ENCODE measurements at places on chromosomes 1 and 21.
A peak's percentile ranks its signal among the peaks of the same experiment; 100 is the strongest.

GRCh38 chr21:34807881-34808568 lies 139.2 kb downstream of the CLIC6 start:
- peak; percentile 47 for DNase-seq

DNA sequence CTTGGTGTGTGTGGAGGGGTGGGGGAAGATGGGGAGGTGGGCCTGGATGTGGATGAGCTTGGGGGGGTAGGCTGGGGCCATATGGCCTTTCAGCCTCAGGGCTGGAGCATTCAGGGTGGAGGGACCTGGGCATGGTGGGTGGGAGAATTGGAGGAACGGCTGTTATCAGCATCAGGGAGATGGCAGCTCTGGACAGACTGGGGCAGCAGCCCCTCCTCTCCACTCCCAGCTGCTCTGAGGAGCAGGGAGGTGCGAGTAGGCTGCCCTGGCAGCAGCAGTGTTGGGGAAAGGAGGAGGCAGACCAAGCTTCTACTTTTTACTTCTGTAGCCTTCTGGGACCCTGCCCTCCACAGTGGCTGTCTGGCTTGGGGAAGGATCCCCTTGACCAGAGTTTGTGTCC lies 10.2 kb downstream of the PPFIA4 start:
- DNase-seq: no peak

GRCh38 chr1:73789965-73790364 lies 408.0 kb downstream of the LRRIQ3 start:
- DNase-seq: no peak

DNA sequence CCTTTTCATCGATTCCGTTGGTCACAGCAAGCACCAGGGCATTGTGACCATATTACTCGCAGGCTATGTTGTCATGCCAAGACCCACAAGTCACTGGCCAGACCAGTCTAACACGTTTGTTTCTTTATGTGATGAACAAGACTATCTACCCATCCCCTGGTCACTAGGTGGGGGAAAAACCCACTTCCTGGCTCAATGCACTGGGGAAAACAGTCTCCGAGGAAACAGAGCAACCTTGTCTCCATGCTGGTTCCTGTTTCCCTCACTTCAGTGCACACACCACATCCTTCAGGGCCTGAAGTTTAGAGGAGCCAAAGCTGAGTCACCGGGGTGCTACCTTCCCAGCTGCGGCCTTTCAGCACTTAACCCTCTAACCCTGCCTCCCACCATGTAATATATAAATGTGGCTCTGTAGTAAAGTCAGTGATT lies 20.9 kb downstream of the ERICH3 start:
- no peak for DNase-seq

Data from activated CD4-positive, alpha-beta T cell treated with anti-CD3 and anti-CD28 coated beads for 4 hours (primary cell).